Suprapubic skin (tissue), 4 donors: ENCODE measurements at places on chromosomes 11 and 22.
A peak's percentile ranks its signal among the peaks of the same experiment; 100 is the strongest.

- DNase-seq, result no peak
These were observed 60.7 kb downstream of the STK33 start for GRCh38 chr11:8533332-8533731.

GRCh38 chr11:134655189-134655989, 243.3 kb upstream of the B3GAT1 start:
- peak; percentile 70 for DNase-seq

GRCh38 chr22:46894081-46894671, 131.7 kb downstream of the TBC1D22A start:
- DNase-seq, result peak; percentile 52

DNA sequence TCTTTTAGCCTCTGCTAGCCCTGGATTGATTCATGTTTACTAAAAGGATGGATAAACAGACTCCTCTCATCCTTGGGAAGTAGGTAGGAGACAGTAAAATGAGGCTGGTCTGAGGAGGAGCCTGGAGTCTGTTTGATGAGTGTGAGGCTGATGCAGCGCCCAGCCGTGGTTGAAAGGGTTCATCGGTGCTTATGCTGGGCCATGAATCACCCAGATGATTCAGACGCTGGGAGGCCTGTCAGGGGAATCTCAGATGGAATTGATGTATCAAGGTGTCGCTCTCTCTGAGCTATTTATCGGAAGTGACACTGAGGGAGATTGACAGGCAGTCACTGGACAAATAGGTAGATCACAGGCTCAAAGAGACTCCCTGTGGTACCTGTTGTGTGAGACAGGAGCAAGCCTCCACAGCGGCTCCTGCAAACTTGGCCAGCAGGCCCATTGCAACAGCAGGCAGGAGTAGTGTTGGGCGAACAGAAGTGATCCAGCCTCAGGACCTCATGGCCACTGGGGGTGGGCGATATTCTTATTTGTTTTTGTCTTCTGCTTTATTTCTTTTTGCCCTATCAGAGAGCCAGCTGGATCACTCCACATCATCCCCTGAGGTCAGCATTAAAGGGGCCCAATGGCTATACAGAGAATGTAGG, 109.9 kb upstream of the CADM1 start:
- DNase-seq, result no peak

DNA sequence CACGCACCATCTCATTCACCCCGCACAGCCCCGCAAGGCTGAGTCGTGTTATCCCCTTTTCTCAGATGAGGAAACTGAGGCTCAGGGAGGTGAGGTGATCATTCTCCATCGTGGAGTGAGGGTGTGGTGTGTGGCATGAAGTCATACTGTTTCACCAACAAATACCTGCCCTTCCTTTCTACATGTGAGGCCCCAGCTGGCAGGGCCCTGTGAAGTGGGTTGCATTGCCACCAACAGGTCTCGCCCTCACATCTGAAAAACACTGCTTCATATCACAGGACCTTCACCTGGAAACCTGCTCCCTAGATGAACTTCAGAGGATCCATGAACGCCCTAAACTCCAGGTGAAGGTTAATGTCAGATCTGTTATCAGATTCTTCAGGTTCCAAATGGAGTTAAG, 4.3 kb downstream of the SSTR3 start:
- DNase-seq, result peak; percentile 35

GRCh38 chr11:35011389-35011788, 95.0 kb downstream of the PDHX start:
- DNase-seq, result no peak

GRCh38 chr11:44998051-44998450, 47.4 kb upstream of the TP53I11 start:
- DNase-seq, result peak; percentile 20

- no peak for DNase-seq
These were observed 22.2 kb downstream of the HPS5 start for GRCh38 chr11:18299721-18300120.

GRCh38 chr11:75497788-75498409, 27.8 kb downstream of the GDPD5 start:
- DNase-seq, result no peak

DNA sequence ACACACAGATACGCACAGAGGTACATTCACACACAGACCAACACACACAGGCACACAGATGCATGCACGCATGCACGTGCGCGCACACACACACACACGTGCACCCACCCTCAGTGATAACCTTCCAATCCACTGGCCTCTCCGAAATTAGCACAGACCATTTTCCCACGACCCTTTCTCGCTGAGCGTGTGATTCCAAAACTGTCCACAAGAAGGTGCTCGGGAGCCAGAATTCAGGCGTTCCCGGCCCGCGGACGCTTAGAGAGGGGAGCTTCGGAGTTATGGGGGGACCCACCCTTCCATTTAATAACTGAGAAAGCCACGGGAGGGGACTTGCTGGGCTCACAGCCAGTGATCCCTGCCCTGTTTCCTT, 33.8 kb upstream of the SLC35C1 start:
- peak; percentile 83 for DNase-seq

DNA sequence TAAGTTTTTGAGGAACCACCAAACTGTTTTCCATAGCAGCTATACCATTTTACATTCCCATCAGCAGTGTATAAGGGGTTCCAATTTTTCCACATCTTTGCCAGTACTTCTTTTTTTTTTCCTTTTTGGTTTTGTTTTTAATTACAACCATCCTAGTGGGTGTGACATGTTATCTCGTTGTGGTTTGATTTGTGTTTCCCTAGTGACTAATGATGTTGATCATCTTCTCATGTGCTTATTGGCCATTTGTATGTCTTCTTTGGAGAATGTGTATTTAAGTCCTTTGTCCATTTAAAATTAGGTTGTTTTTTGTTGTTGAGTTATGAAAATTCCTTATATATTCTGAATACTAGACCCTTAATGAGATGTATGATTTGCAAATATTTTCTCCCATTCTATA, 59.3 kb downstream of the STIM1 start:
- no peak for DNase-seq

GRCh38 chr11:19673924-19674729, 38.5 kb upstream of the NAV2 start:
- peak; percentile 82 for DNase-seq

DNA sequence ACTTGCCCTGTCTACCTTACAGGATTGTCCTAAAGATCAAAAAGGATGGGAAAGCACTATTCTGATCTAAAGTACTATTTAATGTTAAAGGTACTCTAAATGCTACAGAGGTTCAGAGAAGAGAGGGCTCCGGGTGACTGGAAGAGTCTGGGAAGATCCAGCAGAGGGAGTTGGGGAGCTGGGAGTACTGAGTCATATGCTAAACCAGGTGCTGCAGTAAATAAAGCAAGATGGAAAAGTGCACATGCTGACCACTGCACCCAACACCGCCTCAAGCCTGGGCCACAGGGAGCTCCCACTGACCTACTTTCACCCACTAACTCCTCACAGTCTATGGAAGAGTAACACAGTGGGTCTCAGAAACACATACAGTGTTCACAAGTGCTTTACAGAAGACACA, 49.3 kb downstream of the WT1 start:
- no peak for DNase-seq

- no peak for DNase-seq
These were observed 15.6 kb upstream of the CHRNA10 start for GRCh38 chr11:3686751-3687150.

DNA sequence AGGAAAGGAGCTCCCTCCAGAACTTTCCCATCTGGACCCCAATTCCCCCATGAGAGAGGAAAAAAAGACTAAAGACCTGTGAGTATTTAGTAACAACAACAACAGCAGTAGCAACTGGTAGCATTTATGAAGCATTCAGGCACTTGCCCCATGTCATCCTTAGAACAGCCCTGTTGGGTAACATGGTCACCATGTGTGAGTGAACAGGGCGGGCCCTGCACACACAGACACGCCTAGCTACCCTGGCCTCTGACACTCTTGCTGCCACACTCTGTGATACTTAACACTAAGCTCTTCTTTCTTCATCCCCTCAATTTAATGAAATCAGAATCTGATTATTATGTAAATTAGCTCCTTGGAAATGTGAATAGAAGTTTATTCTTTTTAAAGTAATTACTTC, 26.1 kb upstream of the SLC25A18 start:
- DNase-seq, result no peak

DNA sequence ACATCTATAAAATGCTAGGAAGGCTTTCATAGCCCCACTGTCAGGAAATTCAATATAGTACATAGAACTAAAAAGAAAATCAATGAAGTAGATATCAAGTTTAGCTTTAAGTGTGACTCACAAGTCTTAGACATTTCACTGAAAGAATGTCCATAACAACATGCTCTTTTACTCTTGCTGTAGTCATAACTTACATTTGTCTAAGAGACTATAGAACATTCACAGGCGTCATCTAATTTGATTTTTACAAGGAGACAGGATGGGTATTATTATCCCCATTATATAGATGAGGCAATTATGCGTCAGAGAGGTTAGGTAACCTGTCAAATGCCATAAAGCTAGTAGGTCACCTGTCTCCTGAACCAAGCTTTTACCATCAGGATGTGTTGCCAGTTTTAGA, 36.9 kb downstream of the BDNF start:
- no peak for DNase-seq

DNA sequence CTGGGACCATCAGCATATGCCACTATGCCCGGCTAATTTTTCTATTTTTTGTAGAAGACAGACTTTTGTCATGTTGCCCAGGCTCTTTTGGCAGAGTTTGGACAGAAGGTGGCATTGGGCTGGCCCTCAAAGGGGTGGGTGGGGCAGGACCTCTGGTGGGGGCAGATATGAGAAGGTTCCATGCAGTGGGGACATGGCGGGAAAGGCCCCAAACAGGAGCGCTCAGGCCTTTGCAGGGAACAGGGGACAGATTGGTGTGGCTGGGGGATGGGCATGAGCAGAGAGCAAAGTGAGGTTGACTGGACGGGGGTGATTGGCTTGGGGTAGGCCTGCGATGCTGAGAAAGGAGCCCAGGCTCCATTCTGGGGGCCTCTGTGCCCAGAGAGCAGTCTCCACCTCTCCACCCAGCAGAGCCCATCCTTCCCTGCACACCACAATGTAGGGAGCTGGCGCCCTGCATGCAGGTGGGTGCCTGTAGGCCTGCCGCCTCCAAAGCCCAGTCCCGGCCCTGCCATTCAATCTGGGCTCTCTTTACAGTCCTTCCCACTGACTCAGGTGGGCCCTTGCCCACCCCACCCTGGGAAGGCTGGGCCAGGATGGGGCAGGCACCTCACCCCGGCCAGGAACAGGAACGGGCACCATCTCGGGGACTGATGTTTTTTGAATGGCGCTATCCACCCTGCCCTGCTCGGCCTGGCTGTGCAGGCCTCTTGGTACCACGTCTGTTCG, 98.7 kb downstream of the MORC2 start:
- DNase-seq, result peak; percentile 56

DNA sequence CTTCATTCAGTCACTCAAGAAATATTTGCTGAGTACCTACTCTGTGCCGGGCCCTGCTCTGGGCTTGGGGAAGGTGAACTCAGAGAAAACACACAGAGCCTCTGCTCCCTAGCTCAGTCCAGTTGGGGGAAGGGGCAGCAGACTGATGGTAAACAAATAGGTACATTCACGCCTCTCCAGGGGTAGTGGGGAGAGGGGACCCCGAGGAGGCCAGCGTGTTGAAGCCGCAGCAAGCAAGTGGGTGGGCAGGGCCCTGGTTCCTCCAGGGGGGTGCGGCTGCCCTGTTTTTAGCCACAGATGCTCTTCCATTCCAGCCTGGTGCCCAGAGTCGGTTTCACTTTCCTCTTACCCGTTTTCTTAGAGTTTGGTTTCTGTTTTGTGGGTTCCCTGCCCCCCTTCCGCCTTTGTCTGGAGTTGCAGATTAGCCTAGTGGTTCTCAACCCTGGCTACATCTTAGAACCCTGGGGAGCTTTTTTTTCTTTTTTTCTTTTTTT, 8.7 kb downstream of the DRAP1 start:
- no peak for DNase-seq

GRCh38 chr22:28903080-28903479, 19.7 kb downstream of the ZNRF3 start:
- no peak for DNase-seq

GRCh38 chr11:75733431-75734107, 15.9 kb downstream of the MOGAT2 start:
- peak; percentile 70 for DNase-seq

DNA sequence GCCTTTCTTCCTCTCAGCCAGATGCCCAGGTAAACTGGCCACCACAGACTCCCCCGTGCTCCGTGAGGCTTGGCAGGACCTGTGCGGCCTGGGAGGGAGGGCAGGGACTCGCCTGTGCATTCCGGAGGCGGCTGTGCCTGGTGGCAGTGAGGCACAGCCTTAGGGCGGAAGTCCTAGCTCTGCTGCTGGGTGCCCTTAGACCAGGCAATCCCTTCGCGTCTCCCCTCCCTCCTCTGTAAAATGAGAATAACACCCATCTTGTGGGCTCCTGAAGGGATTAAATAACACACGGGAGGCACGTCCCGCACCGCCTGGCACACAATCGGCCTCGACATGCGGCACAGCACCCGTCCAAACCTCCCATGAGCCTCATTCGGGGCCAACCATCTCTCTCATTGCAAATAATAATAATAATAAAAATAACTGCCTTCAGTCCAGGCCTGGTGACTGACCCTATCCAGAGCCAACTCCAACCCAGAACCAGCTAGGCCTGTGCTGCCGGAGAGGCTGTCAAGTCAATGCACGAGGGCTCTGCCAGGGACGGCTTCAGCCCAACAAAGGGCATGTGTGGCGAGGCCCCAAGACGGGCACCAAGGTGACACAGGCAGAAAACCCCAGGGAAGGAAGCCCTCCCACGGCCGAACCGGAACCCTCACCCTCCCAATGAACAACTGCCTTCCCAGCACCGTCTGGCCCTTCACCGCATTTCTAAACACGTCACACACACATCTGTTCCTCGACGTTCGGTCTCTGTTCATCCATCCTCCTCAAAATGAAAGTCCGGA, 8.2 kb downstream of the LTO1 start:
- DNase-seq, result no peak

DNA sequence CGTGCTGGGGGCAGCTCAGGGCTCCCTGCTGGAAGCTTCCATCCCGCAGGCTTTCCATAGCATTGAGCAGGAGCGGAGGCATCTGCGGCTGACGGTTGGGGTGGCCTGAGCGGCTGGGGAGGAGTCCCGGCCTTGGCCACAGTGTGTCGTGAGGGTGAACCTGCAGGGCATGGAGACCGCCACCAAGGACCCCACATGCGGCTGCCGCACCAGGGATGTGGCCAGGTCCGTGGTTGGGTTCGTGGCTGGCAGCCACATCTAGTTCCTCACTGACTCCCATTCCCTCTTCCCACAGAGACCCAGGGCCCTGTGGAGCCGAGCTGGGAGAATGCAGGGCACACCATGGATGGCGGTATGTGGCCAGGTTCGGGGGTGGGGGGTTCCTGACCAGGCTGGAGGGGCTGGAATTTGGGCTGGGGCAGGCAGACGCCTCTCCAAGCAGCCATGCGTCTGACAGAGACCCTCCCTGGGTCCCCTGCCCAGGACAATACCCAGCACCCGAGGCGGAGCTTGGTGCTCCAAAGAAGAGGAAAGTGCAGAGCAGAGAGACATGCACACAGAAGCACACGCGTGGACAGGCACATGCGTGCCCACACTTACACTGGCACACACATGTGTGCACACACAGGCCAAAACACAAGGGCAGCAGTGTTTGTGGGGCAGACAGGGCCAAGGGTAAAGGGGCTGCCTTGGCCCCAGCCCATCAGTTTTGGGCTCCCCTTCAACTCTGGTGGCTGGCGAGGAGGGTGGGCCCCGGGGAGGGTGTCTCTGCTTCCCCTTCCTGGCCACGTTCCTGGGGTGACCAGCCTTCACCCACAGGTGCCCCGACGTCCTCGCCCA, 2.7 kb downstream of the MUC5B start:
- DNase-seq, result peak; percentile 52

- DNase-seq, result no peak
These were observed 7.6 kb downstream of the KLHL35 start for GRCh38 chr11:75425422-75425821.
